ENCODE measurements at places on chromosomes 12 and 14.
A peak's percentile ranks its signal among the peaks of the same experiment; 100 is the strongest.

- DNase-seq, result no peak
Measured at GRCh38 chr14:41607304-41607775, 664 bp downstream of the LRFN5 start.

DNA sequence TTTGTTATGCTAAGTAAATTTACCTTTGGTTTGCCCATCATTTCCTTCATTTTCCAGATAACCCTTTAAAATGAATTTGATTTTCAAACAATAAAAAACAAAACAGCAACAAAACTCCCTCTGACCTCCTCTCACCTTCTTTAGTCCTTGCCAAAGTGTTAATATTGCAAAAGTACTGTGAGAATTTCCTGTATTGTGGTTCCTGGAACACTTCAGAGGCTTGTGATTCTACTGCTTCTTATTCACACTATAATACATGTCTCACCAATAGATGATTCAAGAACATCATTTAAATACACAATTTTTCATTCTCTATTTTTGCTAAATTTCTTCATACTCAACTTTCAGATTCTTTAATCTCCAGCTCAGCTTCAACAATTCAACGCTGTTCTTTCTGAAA, at the start of gene KLRD1:
Gene KLRD1 (plus strand): TSS at position 241 of the 400 bp plus-strand sequence. CDS start 208 bp downstream, outside the sequence.
- no peak for DNase-seq

- DNase-seq, result peak; percentile 34
Measured at GRCh38 chr12:15728118-15728598, 61.0 kb downstream of the EPS8 start.

DNA sequence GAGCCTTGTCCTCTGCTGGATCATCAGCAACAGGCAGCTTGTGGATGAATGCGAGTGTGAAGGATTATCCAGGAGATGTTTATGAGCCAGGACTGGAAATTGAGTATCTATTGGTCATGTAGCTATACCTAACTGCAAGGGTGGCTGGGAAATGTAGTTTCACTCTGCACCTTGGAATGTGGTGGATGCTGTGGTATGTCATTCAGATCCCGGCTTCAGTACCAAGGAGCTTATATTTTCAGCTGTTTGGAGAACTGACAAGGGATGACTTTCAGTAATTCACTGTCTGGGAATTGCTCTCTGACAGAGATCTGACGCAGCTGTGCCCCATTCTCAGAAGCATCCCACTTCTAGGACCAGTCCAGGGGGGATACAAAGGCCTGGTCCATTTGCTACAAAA, 792.3 kb upstream of the NOVA1 start:
- no peak for DNase-seq

DNA sequence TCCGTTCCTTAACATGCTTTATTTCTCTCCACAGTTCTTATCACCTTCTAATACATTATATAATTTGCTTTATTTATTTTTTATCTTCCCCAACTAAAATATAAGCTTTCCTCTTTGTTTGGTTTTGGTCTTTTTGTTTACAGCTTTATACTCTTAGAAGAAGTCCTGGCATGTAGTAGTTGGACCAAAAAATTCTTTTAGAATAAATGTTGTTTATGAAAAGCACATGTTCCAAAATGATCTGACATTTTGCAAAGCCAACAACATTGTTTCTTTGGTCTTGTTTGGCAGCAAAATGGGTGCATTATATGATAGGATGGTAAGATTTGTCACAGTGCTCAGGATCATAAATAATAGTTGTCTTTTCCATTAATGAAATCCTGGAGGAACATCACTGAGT, 312.5 kb downstream of the LRIG3 start:
- DNase-seq, result no peak

- DNase-seq, result no peak
Measured at GRCh38 chr14:80464531-80465149, 253.3 kb upstream of the DIO2 start.

GRCh38 chr12:6771091-6771495, 1.2 kb upstream of the LAG3 start:
- DNase-seq, result no peak

DNA sequence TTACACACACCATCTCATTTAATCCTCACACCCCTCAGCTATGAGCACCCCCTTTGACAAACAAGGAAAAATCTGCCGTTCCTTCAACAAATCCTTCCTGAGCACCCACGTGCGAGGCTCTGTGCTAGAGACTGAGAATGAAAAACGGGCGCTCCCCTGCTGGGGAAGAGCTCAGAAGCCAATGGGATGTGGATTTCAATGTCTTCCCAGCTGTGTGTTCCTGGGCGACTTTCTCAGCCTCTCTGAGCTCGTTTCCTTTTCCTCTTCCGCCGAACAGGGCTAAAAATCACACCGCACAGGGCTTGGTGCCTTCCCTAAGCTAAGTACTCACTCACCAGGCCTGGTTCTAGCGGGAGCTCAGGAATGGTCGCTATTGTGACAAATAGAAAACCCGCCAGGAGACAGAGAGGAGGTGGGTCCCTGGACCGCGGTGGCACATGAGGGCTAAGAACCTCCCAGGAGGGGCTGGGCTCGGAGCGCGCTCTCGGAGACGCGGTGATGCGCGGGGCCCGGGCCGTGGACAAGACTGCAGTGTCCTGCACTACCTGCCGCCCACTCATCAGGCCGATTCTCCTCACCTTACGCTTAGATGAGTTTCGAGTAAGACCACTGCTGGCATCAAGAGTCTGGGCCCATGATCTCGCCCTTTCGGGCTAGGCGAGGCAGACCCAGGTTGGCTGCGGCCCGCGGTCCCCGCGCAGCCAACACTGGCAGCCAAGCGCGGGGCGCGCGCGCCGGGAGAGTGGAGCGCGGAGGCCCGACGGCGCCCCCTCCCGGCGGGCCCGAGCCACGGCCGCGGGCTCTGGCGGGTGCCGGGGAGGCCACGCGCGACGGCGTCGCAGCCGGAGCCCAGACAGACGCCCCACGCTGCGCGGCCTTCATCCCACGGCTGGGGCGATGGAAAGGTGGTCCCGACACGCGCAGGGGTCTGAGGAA, 17.0 kb downstream of the ZDHHC22 start:
- no peak for DNase-seq

- DNase-seq, result no peak
Measured at GRCh38 chr12:90959032-90959431, 4.1 kb upstream of the CCER1 start.

- DNase-seq, result peak; percentile 67
Measured at GRCh38 chr14:61355892-61356325, 34.5 kb downstream of the PRKCH start.

DNA sequence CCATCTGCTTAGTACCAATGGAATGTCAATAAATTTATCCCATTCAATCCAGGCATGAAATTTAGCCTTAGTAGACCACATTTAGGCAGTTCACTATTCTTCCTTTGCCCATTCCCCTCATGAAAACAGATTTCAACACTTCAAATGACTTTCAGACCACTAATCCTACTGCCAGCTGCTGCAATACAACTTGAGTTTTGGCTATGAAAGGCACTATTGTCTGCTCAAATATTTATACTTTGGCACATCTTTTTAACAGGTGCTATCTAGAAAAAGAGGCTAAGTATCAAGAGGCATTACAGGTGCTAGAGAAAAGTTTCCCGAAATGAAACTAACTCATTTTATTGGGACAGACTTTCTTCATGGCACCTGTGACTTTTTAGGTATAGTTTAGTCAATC, 499.8 kb downstream of the C12orf50 start:
- no peak for DNase-seq

GRCh38 chr12:90074086-90074485, 365.4 kb upstream of the ATP2B1 start:
- DNase-seq, result no peak

DNA sequence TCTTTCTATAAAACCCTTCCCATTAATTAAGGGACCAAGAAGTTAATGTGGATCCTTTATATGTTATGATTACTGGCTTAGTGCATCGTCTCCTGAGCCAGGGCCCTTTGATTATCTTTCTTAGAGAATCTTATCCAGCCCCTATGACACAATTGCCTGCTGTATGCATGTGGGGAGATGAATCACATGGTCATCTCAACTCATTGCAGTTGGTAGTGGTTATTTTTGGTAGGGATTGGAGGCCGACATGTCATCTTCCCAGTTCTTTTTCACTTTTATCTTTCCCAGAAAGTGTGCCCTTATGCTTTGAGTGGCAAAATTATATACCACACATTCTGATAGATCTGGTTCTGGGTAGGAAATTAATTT, 26.0 kb downstream of the ZNF664 start:
- DNase-seq, result no peak

- DNase-seq, result no peak
Measured at GRCh38 chr12:56537546-56537945, 15.9 kb downstream of the RBMS2 start.

- DNase-seq, result no peak
Measured at GRCh38 chr12:113880326-113880725, 85.8 kb downstream of the RBM19 start.

- DNase-seq, result no peak
Measured at GRCh38 chr14:49306152-49306751, 279.9 kb downstream of the RPS29 start.

GRCh38 chr12:31523306-31523705, 67.6 kb downstream of the DENND5B start:
- no peak for DNase-seq

DNA sequence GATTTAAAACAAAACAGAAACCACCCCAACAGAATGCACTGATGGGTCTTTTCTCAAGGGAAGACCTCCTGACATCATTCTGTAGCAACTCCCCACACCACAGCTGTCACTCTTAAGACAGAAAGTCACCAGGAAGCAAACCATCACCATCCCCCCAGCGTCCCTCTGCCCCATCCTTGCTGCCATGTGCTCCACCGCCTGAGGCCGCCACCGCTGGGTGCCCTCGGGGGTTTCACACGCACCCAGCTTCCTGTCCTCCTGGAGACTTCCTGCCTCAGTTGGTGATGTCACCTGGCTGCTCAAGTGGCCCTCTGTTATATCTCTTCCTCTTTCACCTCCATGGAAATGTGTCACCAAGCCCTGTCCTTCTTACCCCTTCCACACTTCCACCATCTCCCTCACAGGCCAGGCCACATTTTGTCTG, 71.4 kb upstream of the GPR68 start:
- DNase-seq, result no peak

DNA sequence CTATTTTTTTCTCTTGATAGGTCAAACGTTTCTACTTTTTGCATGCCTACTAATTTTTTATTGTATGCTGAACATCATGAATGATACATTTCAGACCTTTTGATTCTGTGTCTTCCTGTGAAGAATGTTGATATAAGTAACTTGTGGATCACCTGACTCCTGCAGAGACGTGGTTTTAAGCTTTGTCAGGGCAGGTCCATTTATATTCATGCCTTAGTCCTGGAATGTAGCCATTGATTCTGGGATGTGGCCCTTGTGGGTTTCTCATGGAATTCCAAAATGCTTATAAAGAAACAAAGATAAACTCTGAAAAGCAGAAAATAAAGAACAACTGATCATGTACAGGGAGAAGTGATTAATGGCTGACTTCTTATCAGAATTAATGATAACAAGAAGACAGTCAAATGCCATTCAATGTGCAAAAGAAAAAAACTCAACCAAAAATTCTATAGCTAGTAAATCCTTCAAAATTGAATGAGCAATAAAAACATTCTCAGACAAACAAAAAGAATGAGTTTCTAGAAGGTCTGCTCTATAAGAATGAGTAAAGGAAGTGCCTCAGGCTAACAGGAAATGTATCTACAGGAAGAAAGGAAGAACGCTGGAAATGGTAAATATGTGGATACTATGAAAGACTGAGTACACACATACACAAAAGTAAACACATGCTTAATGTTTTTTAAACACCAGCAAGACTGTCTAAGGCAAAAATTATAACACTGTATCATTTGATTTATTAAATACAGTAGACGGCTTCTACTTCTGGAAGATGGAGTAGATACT, 284.8 kb upstream of the DIO3 start:
- no peak for DNase-seq

- peak; percentile 28 for DNase-seq
Measured at GRCh38 chr12:120528861-120529525, at the start of gene COQ5. Gene COQ5 (minus strand): TSS chr12:120529158. CDS start chr12:120529141, 17 bp downstream.

- no peak for DNase-seq
Measured at GRCh38 chr12:65728455-65728847, 95.8 kb upstream of the HMGA2 start.

GRCh38 chr12:72197790-72198189, 74.4 kb upstream of the TRHDE start:
- no peak for DNase-seq

GRCh38 chr14:69876848-69877306, 2.3 kb upstream of the SMOC1 start:
- DNase-seq, result no peak

DNA sequence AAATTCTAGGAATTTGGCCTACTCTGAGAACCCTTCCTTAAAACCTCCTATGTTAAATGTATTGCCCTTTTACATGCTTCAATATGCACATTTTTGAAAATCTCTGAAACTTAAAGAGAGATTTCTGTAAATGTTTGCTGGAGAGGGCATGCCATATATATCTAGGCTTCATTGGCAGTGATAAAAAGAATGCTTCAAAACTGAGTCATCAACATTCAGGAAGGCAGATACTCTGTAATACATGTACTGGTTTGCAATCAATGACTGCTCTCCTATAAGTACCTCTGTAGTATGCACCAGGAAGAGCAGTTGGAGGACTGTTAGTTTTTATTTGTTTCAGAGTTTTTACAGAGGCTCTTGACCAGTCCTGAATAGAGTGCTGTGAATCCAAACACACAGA, 739.9 kb downstream of the SLC16A7 start:
- peak; percentile 14 for DNase-seq

- peak; percentile 85 for DNase-seq
Measured at GRCh38 chr12:96445691-96446583, 43.4 kb upstream of the CFAP54 start.

DNA sequence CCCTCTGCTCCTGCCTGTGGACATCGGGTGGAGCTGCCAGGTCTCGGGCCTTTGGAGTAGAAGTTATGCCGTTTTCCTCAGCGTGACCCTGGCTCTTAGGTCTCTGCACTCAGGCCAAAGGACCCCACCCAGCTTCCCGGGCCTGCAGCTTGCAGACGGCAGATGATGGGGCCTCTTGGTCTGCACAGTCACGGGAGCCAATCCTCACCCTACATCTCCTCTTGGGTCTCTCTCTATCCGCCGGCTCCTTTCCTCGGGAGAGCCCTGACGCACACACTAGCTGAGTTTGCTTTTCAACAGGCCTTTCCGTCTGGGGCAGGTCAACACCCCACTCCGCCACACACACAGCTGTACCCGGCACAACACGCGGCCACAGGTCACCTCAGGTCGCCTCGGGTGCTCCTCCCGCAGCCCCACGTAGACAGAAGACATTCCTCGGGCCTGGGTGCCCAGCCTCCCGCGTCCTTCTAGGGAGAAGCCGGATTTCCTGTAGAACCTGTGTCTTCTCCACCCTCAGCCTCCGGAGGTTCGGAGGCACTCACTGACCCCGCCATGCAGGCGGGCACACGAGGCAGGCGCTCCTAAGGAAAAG, 9.9 kb downstream of the GALNT9 start:
- DNase-seq, result no peak

GRCh38 chr14:44941591-44941990, 20.2 kb downstream of the KLHL28 start:
- DNase-seq, result no peak

All from kidney epithelial cell (primary cell).